Calu3 (cell line): ENCODE measurements at places on chromosomes 12 and 14. TPM values are rescaled to one million over a fixed set of nuclear protein-coding genes. Genes with fewer than 3 reads are reported as not detected.

DNA sequence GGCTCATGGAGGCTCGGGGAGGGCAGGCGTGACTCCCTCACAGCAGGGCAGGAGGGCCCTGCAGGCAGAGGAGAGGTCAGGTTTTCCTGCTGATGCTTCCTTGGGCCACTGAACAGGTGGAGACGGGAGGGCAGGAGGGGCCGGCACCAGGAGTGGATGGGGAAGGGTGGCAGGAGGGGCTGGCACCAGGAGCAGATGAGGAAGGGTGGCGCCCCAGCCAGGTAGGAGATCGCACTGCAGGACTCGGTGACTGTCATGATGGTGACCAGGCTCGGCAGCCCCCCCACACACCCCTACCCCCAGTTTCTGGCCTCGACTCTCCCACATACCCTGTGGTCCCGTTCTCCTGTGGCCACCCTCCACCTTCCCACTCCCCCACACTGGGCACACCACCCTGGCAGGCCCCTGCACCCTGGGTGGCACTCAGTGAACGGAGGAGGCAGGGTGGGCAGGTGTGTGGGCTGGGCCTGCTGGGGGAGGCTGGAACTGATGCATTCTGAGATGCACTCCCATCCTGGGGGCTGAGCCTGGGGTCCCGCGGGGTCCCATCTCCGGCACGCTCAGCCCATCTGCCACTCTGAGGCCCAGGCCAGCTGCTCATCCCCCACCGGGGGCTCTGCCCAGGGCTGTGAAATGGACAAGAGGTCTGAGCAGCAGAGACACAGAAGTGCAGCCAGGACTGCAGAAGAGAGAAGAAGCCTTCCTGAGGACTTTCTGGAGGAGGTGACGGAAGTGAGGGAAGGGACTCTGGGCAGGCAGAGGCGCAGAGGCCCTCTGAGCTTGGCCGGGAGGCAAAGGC lies 2.8 kb downstream of the NUDT14 start:
- DNase-seq, result no peak

DNA sequence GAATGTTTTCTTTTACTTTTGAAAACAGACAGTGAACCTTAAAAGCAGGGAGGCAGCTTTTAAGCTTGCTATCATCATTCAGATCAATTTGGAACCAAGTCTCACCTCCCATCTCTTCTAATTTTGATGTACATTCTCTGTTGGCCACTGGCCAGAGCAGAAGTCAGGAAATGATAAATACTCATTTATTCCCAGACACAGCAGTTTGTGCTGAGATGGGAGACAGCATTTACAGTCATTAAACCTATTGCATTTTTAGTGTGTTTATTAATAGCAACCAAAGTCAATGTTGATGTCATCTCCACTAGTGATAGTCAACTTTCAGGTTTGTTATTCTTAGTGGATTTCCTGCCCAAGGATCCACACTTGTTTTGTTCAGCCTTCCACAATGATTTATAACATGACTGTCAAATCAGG lies 320.0 kb upstream of the ATP2B1 start:
- DNase-seq, result no peak

CMA1 gene
- total RNA-seq, result not detected in 2 replicates

GRCh38 chr12:664075-664778 lies 982 bp upstream of the NINJ2 start:
- DNase-seq, result no peak

- no peak for DNase-seq
These were observed 219.5 kb upstream of the OTX2 start for GRCh38 chr14:57029620-57030253.

DNA sequence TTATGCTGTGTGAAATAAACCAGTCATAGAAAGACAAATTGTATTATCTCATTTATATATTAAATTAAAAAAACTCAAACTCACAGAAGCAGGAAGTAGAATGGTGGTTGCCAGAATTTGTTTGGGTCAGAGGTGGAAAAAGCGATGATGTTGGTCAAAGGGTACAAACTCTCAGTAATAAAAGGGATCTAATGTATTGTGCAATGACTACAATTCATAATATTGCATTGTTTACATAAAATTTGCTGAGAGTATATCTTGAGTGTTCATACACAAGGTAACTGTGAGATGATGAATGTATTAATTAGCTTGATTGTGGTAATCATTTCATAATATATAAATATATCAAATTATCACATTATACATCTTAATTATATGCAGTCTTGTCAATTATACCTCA lies 56.7 kb downstream of the FOXG1 start:
- DNase-seq, result no peak

DNA sequence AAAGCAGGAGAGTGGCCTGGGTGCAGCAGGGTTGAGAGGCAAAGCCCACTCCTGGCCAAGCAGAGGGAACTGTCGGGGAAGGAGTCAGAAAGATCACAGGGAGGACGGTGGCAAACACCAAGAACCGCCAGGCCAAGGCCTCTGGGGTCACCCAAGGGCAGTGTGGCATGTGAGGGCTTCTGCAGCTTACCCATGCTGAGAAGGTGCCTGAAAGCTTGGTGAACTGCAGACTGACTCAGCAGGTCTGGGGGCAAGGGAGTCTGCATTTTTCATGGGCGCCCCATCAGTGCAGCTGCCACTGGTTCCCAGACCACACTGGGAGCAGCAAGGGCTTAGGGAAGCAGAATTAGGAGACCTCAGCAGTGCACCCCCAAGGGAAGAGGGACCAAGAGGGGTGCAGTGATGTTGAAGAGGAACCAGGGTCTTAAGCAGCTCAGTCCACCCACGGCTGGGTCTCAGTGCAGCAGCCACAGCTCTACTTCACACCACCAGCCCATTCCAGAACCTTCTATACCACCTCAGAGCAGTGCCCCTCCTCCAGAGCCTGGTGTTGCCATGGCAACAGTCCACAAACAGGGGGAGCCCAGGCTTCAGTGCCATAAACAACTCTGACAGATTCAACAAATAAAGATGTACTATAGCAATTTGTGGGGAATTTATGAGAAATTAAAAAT lies 59.4 kb downstream of the ITPK1 start:
- DNase-seq, result no peak

CCDC198 gene
- total RNA-seq, result 58.7 and 81.3 TPM in 2 replicates

- DNase-seq, result no peak
These were observed 31.3 kb upstream of the ANP32D start for GRCh38 chr12:48441069-48441468.

DNA sequence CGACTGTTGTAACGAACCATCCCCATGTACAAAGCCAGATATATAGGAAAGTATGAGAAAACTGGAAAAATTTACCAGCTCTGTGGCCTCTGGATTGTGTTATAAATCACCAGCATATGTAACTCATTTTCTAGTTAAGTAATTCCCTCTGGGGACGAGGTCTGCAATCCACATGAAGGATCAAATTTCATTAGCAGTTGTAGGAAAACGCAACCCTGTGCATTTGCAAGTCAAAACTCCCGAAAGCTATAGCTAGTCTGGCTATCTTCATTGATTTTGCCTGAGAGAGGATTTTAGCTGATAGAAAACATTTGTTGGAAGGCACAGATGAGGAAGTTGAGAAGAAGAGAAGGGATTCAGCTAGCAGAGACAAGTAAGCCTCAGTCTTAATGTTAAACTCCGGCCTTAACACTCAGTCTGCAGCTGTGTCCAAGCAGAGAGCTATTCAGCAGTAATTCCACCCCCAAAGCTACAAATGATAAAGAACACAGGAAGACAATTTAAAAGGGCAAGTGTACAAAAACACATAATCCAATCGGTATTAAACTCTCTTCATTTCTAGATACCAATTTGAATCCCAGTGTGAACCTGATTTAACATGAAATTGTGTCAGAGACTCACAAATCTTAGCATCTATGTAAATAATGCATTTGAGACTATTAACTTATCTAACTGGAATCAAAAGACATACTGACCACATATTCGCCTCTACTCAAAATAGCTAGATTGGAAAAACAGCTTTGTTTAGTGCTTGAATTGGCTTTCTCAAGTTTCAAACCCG lies 54.2 kb upstream of the CERS5 start:
- no peak for DNase-seq

GRCh38 chr12:130236446-130236845 lies 74.2 kb downstream of the FZD10 start:
- DNase-seq, result no peak

GRCh38 chr14:75183225-75183624 lies 6.8 kb upstream of the TMED10 start:
- no peak for DNase-seq

GRCh38 chr12:105107171-105107493 lies 399 bp upstream of the WASHC4 start:
- no peak for DNase-seq

DNA sequence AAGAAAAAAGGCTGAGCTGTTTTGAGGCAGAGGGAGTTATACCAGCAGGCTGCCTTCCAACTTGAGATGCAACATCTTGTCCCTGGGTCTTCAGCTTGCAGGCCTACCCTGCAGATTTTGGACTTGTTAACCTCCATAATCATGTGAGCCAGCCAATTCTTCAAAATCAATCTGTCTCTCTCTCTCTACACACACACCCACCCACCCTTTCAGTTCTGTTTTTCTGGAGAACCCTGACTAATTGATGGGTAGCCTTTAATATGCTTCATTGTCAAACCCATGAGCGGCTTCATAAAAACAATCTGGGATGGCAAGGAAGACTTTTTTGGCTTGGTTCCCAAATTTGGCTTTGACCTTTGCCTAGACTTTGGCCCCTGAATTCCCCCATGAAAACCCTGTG lies 113.9 kb downstream of the TMX1 start:
- DNase-seq, result no peak

FAM177A1 gene
- total RNA-seq, result 37.9 and 48.4 TPM in 2 replicates

ACOT4 gene
- 1.1 and 1.6 TPM in 2 replicates for total RNA-seq

DNA sequence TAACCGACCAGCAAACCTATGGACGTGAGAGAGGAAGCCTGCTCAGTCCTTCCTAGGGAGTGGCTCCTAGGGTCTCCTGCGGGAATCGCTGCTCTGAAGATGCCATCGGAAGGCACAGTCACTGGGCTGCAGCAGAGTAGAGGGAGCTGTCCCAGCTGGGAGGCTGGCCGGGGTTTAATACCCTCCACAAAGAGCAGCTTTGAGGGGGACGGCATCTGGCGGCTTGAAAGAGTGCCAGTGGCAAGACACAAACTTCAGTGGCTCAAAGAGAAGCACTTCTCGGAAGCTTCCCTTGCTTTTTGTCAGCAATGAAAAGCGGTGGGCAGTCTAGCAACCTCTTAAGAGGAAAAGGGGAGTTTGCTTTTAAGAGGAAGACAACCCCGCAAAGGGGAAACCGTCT lies 114.6 kb downstream of the TMEM132C start:
- no peak for DNase-seq

GRCh38 chr14:21096438-21096837 lies 2.0 kb downstream of the ZNF219 start:
- no peak for DNase-seq

GRCh38 chr12:90102957-90103652 lies 394.5 kb upstream of the ATP2B1 start:
- DNase-seq, result peak; percentile 12

ACVRL1 gene
- 0.44 TPM in 1 of 2 replicates, not detected in the other for total RNA-seq

EP400 gene
- 84.4 and 88.7 TPM in 2 replicates for total RNA-seq

CLECL1 gene
- total RNA-seq, result not detected in 2 replicates

- peak; percentile 18 for DNase-seq
These were observed 49.2 kb downstream of the FBXL14 start for GRCh38 chr12:1544996-1545700.

- DNase-seq, result peak; percentile 74
These were observed at the start of gene ADSS1 for GRCh38 chr14:104723651-104724406. Gene ADSS1 (plus strand): TSS chr14:104724229. CDS start chr14:104724271, 42 bp downstream.

ENDOU gene
- total RNA-seq, result 0.42 TPM in 1 of 2 replicates, not detected in the other

RHOJ gene
- total RNA-seq, result 0.40 TPM in 1 of 2 replicates, not detected in the other

KRT6C gene
- not detected in 2 replicates for total RNA-seq

GRCh38 chr12:128784030-128784760 lies 39.6 kb downstream of the SLC15A4 start:
- DNase-seq, result no peak

DNA sequence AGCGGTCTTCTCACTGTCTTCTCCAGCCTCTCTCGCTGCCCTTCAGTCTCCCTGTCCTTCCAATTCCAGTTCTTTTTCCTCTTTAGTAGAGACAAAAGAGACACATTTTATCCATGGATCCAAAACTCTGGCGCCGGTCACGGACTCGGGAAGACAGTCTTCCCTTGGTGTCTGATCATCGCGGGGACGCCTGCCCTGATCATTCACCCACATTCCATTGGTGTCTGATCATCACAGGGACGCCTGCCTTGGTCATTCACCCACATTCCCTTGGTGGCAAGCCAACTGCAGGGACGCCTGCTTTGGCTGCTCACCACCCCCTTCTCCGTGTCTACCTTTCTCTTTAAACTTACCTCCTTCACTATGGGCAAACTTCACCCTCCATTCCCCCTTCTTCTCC lies 619.5 kb downstream of the RERGL start:
- DNase-seq, result no peak

SLC10A1 gene
- total RNA-seq, result not detected in 2 replicates

DNA sequence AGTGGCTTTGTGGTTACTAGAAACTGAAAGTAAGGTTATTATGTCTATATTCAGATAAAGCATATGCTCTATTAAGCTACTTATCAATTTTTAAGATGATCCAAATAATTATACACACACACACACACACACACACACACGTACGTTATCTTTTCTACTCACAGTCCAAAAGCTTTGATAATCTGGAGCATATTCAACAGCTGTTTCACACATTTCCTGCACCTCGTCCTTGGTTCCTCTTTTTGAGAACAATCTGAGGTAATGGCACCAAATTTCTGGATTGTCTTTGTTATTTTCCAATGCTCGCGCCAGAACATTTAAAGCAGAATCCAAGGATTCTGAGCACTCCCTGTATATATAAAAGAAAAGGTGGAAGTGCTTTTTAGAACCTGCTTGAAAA lies 37.5 kb downstream of the ZFC3H1 start:
- DNase-seq, result no peak

TAS2R7 gene
- total RNA-seq, result not detected in 2 replicates

DNA sequence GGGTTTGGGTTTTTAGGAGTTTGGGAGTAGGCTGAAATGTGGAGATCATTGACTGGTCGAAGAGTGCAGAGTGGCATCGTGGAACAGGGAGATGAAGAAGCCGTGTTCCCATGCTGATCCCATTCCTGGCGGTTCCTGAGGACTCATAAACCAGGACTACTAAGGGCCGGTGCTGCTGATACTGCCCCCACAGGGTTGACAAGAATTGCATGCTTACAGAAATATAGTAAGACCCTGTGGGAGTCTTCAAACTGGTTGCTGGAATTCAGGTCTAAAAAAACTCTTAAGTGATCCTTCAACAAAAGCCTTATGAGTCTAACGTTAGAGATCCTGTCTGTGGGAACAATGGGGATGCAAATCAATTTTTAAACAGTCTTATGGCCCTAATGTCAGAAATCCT lies 64.0 kb upstream of the ARHGAP5 start:
- no peak for DNase-seq

GRCh38 chr12:100980856-100981255 lies 186.3 kb downstream of the ANO4 start:
- DNase-seq, result no peak

- no peak for DNase-seq
These were observed 22.6 kb downstream of the CHGA start for GRCh38 chr14:92945544-92945943.

DNA sequence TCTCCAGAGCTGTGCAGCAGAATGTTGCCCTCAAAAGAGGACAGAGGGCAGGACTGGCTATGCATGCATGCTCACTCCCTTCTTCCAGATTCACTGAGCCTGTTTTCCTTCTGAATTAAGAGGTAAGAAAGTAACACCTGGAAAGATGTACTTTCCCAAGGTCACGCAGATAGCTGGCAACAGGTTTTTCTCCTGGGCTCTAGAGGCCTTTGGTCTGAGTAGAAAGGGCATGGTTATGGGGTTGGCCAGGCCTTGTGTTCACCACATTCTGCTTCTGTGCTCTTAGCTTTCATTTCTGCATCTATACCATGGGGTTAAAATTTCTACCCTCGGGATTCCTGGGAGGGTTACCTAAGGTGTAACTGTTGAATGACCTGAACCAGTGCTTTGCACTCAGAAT lies 57.5 kb downstream of the RASSF3 start:
- DNase-seq, result no peak
